ENCODE measurements at places on chromosomes 2 and 18.

DNA sequence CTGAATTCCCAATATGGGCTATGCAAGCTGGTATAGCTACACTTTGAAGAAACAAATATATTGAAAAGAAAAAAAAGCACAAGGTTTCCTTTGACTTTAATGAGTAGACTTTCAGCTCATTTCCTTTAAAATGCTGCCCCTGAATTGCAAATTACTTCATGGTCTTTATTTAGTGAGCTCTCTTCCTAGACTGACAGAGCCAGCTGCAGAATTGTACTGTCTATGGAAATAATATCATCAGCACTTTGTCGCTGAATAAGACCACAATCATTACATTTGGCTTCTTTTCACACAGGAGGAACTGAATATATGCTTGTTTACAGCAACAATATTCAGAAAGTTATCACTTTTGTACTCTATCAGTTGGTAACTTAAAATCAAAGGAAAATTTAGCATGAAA is 41.7 kb downstream of the ARL5A start:
- no peak for DNase-seq

GRCh38 chr2:71811726-71812125 is 335.9 kb downstream of the CYP26B1 start:
- no peak for DNase-seq

GRCh38 chr2:170271340-170271739 is 93.4 kb downstream of the MYO3B start:
- DNase-seq, result no peak

- no peak for DNase-seq
These were observed 164.8 kb downstream of the WDR7 start for GRCh38 chr18:56815926-56816325.

GRCh38 chr18:22626771-22627170 is 209.1 kb upstream of the CTAGE1 start:
- no peak for DNase-seq

GRCh38 chr2:225457482-225457881 is 58.0 kb downstream of the NYAP2 start:
- DNase-seq, result no peak

DNA sequence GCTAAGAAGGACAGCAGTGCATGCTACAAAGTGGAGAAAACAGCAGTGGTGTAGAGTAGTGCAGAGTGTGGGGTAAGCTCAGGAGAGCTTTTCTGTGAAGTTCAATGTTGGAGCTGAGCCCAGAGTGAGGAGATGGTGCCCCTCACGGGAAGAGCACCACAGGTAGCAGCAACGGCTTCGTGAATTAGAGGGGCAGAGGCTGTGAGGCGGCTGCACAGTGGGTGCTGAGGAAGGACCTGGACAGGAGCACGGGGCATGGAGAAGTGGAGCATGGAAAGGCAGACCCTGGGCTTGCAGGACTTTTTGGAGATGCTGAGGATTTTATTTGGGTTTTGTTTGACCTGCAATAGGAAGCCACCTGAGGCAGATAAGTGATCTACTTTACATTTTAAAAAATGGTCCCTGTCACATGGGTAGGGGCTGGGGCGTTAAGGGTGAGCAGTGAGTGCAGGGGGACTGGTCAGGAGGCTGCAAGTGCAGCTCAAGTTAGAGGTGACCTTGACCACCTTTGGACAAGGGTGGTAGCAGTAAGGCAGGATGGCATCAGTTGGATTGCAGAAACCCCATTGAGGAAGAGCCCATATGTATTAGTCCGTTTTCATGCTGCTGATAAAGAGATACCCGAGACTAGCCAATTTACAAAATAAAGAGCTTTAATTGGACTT is 85.0 kb downstream of the MYCN start:
- no peak for DNase-seq

GRCh38 chr2:240560084-240560479 is at the start of gene DUSP28:
Gene DUSP28, plus strand, starts transcription at chr2:240560357. Its CDS starts 328 bp downstream, at chr2:240560685.
- peak; percentile 92 for DNase-seq

DNA sequence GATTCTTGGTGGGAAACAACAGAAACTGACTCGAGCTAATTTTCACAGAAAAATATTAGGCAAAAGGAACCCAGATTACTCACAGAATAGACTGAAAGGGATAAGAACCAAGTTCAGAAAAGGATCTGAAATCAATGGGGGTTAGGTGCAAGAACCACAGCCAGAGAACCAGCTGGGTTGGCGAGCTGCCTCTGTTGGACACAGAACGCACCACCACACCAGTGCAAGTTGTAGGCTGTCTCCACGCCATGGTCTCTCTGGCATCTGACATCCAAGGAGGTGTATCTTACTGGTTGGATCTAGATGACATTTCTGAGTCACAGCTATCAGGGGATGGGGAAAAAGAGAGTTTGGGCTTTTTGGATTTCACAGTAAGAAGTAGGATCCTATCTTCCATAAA is 18.6 kb upstream of the ONECUT2 start:
- no peak for DNase-seq

DNA sequence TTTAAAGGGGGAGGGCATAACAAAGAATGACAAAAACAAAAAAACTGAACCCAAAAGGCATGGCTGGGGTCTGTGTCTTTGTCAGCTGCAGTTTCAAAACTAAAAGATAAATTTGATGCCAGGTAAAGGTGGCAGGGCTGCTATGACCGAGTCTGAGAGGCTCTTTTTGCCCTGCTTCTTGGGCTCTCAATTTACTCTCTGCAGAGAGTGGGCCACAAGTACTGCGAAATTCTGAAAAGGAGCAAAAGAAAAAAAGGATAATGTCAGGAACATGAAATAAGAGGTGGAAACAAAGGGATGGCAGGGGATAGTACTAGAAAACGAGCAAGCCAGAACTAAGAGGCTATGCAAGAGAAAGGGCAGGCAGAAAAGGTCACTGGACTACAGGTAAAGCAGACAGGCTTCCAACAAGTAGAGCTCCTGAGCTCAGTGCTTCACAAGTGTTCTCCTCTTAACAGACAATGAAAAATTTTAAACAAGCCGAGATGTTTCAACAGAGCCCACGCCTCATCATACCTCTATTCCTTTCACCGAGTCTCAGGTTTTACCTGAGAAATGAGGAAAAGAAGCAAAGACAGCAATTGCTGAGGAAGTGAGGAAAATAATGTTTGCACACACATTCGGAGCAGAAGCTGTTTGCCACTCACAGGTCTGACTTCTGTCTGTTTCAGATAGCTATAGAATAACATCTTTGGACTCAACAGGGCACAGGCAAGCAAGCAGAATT is 7.3 kb downstream of the IRS1 start:
- DNase-seq, result no peak

DNA sequence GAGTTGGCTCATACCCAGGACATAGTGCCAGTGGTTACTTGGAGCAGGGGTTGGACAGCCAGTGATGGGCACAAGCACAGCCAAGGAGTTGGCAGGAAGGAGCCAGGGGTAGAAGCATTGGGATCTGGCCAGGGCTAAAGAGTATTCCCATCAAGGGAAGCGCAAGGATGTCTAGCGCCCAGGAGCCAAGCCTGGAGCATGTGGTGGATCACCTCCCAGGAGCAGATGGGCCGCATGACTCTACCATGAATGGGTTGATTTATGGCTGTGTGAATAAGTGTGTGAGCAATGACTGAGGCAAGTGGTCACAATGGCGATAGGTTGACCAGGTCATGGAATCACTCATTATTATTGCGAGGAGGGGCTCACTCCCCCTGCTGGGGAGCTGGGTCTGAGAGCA is 111.1 kb downstream of the FHOD3 start:
- DNase-seq, result no peak

- no peak for DNase-seq
These were observed 5.1 kb upstream of the EML4 start for GRCh38 chr2:42164046-42164445.

- peak; percentile 28 for DNase-seq
These were observed at the start of gene ERICH2 for GRCh38 chr2:170770008-170770605. Gene ERICH2, plus strand, starts transcription at chr2:170770378. Its CDS starts 304 bp downstream, at chr2:170770682.

DNA sequence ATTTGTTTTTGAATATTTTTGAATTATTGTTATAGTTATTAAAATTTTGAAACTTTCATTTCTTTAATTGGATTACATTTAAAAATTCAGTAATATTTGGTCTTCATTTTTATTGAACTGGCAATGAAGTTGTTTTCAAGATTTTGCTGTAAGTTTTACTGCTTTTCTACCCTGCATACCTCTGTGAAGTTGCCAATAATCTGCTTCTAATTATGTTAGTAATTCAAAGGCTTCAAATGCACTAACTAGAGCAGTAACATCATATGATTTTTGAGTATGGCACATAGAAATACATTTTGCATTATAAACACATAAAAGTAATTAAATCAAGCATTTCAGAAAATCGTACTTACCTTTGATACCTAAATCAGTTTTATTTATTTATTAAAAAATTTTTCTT is 40.3 kb upstream of the FAM171B start:
- DNase-seq, result no peak

GRCh38 chr18:33870059-33870458 is 292.0 kb downstream of the ASXL3 start:
- no peak for DNase-seq

- DNase-seq, result no peak
These were observed 329.1 kb upstream of the CNTNAP5 start for GRCh38 chr2:123696021-123696420.

DNA sequence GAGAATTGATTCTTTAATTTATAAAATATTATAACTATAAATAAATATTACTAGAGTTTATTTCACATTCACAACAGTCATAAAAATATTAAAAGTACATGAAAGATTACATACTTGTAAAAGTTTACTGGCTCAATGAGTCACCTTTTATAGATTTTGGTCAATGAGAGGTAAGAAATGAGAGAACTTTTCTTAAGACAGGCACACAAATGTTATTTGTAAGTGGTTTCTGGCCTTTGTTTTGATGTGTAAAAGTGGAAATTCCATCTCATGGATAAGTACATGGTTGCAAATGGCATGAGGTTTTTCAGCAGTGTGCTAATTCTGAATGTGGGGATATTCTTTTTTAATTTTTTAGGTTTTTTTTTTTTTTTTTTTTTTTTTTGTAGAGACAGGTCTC is 63.8 kb downstream of the TTC27 start:
- DNase-seq, result no peak

DNA sequence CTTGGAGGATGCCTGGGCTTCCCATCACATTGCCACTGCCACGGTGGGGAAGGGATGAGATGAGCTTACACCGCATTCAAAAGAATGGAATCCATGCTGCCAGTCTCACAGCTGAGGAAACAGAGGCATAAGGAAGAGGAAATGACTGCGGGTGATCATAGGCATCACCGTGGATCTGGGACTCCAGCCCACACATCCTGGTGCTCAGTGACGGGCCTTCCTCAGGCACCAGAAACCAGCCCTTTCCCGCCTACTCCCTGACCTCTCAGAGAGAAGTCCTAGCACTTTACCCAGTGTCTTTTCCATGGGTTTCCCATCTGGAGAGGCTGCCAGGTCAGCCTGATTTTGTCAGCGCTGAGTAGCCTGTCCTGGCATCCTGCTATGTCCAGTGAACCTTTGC is 5.3 kb upstream of the PLB1 start:
- DNase-seq, result no peak

DNA sequence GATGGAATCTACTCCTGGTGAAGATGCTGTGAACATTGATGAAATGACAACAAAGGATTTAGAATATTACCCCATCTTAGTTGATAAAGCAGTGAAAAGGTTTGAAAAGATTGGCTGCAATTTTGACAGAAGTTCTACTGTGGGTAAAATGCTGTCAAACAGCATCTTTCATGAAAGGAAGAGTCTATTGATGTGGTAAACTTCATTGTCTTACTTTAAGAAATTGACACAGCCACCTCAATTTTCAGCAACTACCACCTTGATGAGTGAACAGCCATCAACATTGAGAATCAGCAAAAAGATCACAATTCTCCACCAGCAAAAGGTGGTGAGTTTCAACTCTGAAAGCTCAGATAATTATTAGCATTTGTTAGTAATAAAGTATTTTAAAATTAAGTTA is 310.3 kb upstream of the RBMS1 start:
- no peak for DNase-seq

- no peak for DNase-seq
These were observed 69.1 kb downstream of the NCAPH start for GRCh38 chr2:96404446-96405373.

- no peak for DNase-seq
These were observed 176.7 kb downstream of the NRP2 start for GRCh38 chr2:205858881-205859441.

DNA sequence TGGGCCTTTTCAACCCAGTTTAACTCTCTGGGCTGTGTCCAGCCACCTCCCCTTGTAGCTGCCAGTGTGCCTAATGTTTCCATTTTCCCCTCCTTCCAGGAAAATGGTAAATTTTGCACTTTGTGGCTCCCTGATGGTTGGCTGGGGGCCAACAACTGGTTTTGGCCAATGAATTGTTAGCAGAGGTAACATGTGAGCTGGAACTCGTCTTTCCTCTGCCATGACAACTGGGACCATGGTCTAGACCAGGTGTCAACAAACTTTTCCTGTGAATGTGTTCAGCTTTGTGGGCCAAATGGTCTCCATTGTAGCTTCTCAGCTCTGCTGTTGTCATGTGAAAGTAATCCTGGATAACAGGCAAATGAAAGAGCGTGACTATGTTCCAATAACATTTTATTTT is 87.2 kb downstream of the DDX1 start:
- no peak for DNase-seq

- DNase-seq, result no peak
These were observed 23.7 kb downstream of the METTL4 start for GRCh38 chr18:2547477-2548087.

DNA sequence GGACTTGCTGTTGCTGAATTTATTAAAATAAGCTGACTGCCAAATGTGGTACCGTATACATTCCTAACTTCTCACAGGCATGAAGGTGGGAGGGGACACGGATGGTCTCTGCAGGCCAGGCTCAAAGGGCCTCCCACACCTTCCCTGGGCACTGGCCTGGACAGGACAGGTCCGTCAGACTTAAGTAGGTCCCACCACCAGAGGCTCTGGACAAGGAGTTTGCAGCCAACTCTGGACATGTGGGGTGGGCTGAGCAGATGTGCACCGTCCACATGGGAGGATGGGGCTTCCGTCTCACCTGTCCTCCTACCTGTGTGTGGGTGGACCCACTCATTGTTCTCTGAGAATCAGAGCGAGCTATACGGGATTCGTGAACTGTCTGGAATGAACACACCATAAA is 8.2 kb downstream of the ODC1 start:
- DNase-seq, result no peak

DNA sequence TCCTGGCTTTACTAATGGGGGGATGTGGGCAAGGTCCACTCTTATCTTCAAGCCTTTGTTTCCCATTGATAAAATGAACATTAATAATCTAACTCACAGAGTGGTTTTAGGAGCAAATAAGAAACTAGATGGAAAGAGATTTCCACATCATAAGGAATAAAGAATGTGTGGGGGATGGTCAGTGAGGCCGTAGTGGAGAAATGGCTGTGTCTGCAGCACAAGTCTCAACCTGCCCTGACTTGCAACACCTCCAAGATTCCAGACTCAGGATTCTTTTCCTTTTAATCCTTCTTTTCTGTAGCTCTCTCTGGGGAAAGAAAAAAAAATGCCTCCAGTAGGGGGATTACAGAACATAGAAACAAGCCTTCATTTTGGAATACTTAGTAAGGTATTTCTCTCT is 124.2 kb upstream of the MEX3C start:
- DNase-seq, result no peak

- no peak for DNase-seq
These were observed 29.0 kb upstream of the ALPP start for GRCh38 chr2:232349546-232349945.

- DNase-seq, result no peak
These were observed 78.3 kb upstream of the ODC1 start for GRCh38 chr2:10526281-10527000.

GRCh38 chr2:23379220-23379695 is 5.7 kb upstream of the KLHL29 start:
- DNase-seq, result no peak

Measured in activated naive CD4-positive, alpha-beta T cell treated with anti-CD3 and anti-CD28 coated beads, Interleukin-2, amount 50 U/mL, for 16 hours (primary cell).